ENCODE measurements at places on chromosomes 12 and 14.

DNA sequence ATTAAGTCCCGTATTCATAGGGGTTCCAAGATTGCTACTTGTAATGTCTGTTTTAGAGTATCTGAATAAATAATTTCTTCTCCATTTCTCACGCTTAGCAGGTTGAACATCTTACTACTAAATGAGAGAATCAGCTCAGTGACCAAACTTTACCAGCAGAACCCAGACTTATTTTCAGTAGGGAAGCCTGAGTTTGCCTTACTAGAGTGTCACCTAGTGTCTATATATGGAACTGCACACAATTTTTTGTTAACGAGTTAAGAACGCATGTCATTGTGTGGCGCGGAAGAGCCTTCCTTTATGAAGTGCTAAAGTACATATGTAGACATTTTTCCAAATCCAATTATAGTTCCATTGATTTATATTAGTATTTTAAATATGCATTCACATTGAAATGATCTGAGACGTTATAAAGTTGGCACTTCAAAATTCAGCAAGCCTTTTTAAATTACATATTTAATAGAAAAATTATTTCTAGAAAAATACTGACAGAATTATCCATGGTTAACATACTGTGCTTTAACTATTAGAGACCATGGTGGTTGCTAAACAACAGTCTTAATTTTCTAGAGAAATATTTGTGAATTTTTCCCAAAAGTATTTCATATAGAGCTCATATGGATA lies 88.3 kb downstream of the RPS29 start:
- no peak for DNase-seq

DNA sequence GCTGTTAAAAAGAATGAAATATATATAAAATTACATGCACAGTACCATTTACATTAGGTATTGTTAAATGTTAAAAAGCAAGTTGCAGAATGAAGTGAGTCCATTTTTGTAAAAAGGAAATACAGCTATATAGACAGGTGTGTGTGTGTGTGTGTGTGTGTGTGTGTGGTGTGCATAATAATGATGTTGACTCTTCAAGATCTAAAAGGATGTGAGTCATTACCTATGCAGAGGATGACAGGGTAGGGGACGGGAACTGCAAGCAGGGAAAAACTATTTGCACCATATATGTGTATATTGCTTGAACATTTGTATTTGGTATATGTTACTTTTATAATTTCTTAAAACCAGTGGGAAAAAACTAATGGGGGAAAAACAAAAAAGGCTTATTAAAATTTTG lies 3.1 kb downstream of the C14orf39 start:
- DNase-seq: no peak

- DNase-seq: peak; percentile 87
These were observed 820 bp downstream of the BICDL1 start for GRCh38 chr12:119989731-119990381.

- DNase-seq: no peak
These were observed 55.7 kb downstream of the ANAPC7 start for GRCh38 chr12:110347767-110348166.
